CD4-positive, alpha-beta T cell treated with Interleukin-12 subunit alpha and Interleukin-12 subunit beta, for 1 hour (primary cell): ENCODE measurements at places on chromosomes 6 and 20.

DNA sequence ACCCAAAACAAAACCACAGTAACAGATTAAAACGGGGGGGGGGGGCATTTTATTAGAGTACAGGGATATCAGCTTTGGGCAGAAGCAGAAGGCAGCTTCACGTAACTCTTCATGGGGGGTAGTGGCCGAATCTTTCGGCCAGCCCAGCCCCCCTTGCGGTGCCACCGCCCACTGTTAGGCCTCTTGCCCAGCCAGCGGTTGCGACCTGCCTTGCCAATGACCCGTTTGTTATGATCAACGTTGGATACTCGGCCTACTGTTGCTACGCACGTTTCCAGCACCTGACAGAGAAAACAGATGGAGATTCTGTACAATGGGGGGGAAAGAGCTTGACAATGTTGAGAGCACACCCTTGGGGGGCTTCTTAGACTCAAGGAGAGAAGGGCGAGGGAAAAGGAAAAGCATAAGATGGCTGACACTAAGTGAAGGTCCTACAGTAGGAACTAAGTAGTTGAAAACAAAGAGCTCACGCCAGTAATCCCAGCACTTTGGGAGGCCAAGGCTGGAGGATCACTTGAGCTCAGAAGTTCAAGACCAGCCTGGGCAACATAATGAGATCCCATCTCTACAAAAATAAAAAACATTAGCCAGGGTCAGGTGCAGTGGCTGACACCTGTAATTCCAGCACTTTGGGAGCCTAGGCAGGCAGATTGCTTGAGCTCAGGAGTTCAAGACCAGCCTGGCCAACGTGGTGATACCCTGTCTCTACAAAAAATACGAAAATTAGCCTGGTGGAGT lies 724 bp upstream of the CUL7 start:
- DNase-seq: no peak

GRCh38 chr6:115832786-115833185 lies 227.9 kb downstream of the FRK start:
- DNase-seq: no peak

DNA sequence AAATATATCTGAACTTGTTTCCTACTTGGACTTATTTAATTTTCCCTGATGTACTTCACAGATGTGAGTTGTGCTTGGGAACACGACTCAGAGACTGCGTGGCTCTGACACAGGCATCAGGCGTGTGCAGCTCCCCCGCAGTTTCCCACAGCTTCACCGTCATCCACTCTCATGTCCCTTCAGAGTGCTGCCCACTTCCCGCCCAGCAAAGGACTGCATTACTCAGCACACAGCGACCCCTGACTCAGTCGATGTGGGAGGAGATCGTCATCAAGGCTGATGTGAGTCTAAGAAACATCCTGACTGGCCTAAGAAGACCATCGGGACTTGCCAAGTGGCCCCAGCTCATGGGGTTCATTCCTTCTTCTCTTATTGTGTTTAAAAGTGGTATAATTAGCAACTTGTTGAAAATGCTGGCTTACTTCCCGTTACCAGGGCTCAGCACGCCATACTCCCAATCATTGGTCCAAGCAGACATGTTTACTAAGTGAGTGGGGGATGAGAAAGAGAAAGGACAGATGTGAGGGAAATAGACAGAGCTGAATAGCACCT lies 539.4 kb upstream of the JARID2 start:
- DNase-seq: no peak

GRCh38 chr6:35776364-35777215 lies at the start of gene CLPSL2:
CLPSL2 (plus strand) TSS chr6:35776598; CDS start chr6:35776619, 21 bp downstream.
- DNase-seq: no peak

GRCh38 chr6:33136310-33136900 lies 55.9 kb downstream of the COL11A2 start:
- DNase-seq: no peak

GRCh38 chr20:37354210-37355195 lies 8.6 kb downstream of the SRC start:
- no peak for DNase-seq

GRCh38 chr6:157964100-157964499 lies 17.6 kb upstream of the SYNJ2 start:
- no peak for DNase-seq

GRCh38 chr6:156126535-156126934 lies 650.6 kb upstream of the ARID1B start:
- DNase-seq: no peak

- DNase-seq: no peak
Observed at GRCh38 chr20:37636977-37637376, 56.9 kb upstream of the CTNNBL1 start.

- no peak for DNase-seq
Observed at GRCh38 chr20:10861619-10862018, 187.8 kb upstream of the JAG1 start.

DNA sequence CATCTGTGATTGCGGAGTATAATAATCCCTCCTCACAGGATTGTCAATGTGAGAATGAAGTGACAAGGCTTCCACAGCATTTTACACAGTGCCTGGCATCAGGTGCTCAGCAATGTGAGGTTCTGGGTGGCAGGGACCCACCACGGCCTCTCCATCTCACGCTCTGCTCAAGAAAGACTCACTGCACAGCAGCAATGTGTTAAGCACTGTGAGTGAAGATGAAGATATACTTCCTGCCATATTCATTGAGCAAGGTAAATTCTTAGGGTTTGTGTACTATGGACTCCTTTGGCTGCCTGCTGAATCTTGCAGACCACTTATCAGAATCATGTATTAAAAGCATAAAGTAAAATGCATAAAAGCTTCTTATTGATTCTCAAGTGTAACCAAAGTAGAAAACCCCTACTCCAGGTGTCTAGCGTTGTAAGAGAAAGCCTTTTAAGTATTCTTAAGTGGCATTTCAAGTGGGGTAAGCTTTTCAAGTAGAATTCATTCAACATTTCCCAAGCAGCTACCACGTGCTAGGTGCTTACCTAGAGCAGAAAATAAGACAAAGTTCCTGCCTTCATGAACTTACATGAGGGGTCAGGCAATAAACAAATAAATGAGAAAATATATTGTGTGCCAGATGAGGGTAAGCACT lies 17.0 kb upstream of the MEP1A start:
- no peak for DNase-seq

- no peak for DNase-seq
Observed at GRCh38 chr6:105474234-105474633, 71.4 kb upstream of the PREP start.

DNA sequence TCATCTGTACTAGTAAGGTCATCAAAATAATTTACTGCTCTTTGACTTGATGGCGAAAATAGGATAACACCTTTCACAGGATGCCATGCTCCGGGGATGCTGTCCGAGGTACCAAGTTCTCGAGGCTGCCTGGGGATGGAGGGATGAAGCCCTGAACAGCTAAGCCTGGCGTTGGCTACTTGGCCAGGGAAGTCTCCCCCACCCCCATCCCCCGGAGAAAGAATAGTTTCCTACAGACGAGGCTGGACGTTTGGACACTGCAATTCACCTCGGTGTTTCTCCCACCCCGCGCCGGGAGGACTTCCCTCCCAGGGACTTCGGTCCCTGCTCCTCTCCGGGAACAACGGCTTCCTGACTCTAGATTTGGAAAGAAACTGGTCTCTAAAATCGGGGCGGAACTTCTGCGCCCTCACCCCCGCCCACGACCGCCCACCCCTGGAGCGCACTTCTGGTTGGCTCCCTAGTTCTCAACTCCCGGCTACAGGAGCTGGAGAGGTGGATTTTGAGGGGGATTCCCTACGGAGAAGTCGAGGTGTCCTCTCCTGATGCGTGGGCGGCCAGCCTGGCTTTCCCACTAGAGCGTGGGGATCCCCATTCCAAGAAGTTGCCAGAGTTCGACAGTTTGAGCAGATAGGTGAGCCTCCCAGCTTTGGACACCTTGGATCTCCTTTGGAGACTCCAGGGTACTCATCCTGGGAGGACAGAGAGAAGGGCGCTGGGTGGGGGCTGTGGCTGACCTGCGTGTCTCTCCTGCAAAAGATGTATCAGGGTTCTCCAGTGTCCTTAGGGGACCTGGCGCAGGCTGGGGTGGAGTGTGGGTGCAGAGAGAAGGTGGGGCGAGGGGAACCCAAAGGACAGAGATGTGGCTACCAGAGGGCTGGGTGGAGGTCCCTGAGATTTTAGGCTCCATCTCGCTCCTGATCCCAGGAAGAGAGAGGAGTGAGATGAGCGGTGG lies 1.1 kb downstream of the PCSK2 start:
- no peak for DNase-seq

DNA sequence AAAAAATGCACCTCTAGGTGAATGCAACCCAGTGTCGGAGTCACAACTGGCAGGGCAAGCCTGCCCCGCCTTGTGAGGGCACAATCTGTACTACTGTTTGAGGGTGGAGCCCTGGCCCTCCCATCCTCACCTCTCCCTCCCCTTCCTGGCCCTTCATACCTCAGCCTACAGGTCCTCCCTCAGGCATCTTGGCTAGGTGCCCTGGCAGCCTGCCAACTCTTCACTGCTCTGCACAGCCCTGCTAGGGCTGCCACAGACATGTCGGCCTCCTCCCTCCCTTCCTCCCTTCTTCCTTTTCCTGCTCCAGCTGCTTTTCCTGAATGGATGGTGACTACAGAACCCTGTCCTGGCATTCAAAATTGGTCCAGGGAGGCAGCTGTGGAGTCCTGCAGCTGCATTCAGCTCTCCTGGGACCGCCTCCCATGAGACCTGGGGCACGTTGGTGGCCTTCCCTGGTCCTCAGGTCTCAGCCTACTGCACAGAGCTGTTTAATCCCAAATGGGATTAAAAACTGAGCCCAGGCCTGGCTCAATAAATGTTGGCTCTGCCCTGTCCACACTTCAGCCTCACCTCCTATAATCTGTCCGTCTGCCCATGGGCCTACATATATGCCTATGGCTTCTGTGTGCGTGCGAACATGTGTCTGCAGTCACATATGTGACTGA lies 52.7 kb downstream of the CDH22 start:
- DNase-seq: peak; percentile 2

- peak; percentile 20 for DNase-seq
Observed at GRCh38 chr6:127186889-127187288, 68.4 kb downstream of the RSPO3 start.

DNA sequence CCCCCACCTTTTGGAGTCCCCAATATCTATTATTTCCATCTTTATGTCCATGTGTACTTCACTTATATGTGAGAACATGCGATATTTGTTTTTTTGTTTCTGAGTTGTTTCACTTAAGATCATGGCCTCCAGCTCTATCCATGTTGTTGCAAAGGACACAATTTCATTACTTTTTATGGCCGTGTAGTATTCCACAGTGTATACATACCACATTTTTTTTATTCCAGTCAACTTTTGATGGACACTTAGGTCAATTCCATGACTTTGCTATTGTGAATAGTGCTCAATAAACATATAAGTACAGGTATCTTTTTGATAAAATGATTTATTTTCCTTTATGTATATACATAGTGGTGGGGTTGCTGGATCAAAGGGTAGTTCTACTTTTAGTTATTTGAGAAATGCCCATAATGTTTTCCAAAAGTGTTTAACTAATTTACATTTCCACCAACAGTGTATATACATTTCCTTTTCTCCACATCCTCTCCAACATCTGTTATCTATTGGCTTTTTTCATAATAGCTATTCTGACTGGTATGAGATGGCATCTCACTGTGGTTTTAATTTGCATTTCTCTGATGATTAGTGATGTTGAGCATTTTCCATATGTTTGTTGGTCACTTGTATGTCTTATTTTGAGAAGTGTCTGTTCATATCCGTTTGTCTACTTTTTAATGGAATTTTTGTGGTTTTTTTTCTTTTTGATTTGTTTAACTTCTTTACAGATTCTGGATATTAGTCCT lies 34.0 kb upstream of the COL10A1 start:
- no peak for DNase-seq

DNA sequence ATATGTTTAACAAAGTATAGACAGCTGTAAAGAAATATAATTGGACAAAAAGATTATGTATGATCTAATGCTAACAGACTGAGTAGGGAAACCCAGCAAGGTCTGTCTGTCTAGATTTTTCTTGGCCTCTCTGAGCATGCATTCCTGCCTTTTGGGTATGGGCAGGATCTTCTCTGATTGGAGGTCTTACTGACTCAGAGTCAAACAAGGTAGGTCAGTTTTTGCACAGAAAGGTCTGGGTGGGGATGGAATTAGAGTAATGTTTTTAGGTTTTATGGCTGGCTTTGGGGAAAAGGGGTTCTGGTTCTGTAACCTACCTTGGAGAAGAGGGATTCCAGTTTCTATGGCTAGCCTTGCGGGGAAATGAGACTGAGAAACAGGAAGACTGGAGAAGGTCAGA lies 65.5 kb downstream of the LIN28B start:
- DNase-seq: no peak
